ENCODE measurements at places on chromosomes 2 and 18.

DNA sequence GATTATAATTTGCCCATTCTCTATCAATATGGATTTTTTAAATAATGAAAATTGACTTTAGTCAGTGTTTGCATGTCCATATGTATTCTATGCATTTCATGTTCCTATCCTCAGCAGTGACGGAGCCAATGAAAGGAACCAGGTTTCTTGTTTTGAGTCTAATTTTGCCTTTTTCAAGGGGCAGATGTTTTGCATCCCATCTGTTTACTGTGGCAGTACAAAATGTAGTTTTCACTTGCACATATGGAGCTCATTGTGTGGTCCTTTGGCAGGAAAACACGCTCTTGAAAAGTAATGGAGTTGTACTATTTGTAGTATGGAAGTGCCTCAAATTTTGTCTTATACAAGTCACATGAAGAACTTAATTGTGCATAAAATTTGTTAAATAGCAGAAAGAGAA lies 127.8 kb downstream of the AGPS start:
- DNase-seq = no peak

- no peak for DNase-seq
Observed at GRCh38 chr18:8945514-8945913, 157.0 kb upstream of the NDUFV2 start.

GRCh38 chr2:9071584-9072124 lies 68.2 kb upstream of the MBOAT2 start:
- no peak for DNase-seq

DNA sequence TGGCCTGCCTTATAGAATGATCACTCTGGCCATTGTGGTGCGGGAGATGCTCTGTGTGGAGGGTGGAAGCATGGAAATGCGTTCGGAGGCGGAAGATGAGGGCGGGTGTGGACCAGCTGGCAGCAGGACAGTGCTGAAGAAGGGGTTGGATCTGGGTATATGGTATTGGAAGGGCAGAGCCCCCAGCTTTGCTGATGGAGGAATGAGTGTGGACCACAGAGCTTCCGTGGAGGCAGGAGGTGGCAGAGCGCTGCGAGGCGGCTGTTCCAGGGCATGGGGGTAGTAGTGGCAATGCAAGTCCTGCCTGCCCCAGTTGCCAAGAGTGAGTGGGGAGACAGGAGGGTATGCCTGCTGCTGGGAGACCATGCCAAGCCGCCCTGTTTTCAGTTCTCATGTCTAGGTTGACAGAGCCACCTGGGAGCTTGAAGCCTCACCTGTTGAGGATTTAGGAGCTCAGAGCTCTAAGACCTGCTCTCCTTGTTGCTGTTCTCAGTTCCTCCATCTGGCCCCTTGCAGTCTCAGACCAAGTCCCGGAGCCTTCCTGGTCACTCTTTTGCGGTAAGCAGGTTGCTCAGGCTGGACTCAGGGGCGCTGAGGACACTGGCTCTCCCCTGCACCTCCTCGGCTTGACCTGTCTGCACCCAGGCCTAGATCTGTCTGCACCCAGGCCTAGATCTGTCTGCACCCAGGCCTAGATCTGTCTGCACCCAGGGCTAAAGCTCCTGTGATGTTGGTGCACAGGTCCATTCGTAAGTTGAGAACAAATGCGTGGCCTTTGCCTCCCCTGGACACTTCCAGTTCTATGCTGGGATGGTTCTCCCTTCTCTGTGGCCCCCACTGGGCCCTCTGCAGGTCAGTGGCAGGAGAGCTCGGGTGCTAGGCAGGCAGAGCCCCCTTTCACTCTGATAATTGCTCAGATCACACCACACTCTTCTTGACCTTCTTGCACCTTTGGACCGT lies 290.5 kb upstream of the HS6ST1 start:
- DNase-seq = no peak

- no peak for DNase-seq
Observed at GRCh38 chr2:223523551-223524001, 78.6 kb downstream of the SCG2 start.
